Activated T-cell treated with anti-CD3 and anti-CD28 coated beads for 1 hour (primary cell): ENCODE measurements at places on chromosomes 1 and 21.

- no peak for DNase-seq
These were observed 11.0 kb downstream of the RO60 start for GRCh38 chr1:193070386-193070753.

DNA sequence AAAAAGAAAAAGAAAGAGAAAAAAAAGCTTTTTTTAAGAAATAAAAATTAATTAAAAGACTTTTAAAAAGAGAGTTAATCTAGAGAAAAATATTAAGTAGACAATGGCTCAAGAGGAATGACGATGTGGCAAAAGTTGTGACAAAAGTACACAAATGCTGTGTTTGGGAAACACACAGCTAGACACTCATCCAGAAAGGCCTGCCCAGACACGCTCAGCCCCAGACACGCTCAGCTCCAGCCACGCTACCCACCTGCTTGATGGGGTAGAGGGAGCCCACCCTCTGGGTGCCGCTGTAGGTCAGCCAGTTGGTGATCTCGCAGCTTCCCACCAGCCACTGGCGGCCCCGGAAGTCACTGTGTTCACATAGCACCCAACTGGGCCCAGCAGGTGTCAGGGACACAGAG lies 10.2 kb downstream of the CD52 start:
- no peak for DNase-seq

- DNase-seq, result no peak
These were observed 11.0 kb upstream of the UMODL1 start for GRCh38 chr21:42060166-42060565.

DNA sequence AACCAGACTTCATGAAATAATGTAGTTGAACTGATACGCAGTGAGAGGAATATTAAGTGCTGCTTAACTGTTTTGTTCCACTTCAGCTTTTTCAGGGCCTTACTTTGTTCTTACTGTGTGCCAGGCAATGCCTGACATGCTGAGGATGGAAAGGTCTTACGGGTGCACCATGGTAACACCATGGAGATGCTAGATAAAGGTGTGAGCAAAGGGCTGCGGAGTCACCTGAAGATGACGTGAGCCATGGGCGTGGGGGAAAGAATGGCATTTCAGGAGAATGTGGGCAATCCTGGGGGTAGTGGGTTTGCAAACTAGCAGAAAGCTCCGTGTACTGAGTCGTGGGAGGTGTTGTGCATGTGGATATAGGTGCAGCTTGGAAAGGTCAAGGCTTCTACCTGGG lies 27.3 kb downstream of the MAN1C1 start:
- no peak for DNase-seq

DNA sequence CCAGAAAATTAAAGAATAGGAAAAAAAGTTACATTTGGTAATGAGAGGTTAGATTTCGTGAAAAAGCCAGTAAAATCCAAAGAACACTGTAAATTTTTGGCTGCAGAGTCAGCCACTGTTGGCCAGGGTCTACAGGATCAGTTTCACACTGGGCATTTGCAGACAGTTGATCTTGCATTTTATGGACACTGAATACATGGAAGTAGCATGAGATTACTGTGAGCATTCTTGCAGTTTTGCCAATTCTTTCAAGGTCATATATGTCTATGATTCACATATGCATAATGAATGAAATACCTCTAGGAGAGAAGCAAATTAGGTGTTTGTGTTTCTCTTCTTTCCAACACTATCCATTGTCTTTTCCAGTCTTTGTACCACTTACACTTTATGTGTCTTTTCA lies 200.8 kb upstream of the DPYD start:
- DNase-seq, result no peak

- no peak for DNase-seq
These were observed 58.7 kb upstream of the APOBEC4 start for GRCh38 chr1:183711741-183712361.

DNA sequence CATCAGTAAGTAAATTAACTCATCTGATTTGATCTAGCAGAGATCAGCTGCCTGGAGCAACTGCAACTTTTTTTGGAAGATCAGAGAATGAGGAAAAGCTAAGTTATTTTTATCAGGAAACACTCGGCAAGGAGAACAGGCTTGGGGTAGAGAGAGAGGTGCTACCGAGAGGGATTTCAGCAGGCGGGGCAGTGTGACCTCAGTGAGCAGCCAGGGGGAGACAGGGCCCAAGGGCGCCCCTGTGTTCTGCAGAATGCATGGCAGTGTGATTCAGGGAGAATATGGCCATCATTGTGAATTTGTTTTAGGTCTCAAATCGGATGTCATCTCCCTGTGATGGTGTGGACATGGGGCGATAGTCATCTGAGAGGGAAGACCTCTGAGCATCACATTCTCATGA lies 484.1 kb upstream of the VAMP3 start:
- DNase-seq, result no peak

- DNase-seq, result no peak
These were observed 144.6 kb downstream of the MAGI3 start for GRCh38 chr1:113534875-113535274.

DNA sequence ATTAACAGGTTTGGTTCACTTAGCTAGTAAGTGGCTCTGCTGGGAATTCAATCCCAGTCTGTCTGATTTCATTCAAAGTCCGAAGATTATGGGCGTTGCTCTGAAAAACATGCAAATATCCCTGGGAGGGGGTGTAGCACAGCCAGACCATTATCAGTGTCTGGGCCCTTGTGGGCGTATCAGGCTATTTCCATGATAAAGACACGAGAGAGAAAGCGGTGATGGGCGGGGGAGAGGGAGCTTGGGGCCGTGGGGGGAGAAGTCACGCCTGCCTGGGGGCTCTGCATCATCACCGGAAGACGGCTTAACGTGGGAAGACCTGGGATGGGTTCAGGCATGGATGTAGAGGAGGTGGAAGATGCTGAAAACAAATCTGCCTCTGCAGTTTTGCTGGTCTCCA lies 25.8 kb downstream of the IL6R start:
- no peak for DNase-seq

DNA sequence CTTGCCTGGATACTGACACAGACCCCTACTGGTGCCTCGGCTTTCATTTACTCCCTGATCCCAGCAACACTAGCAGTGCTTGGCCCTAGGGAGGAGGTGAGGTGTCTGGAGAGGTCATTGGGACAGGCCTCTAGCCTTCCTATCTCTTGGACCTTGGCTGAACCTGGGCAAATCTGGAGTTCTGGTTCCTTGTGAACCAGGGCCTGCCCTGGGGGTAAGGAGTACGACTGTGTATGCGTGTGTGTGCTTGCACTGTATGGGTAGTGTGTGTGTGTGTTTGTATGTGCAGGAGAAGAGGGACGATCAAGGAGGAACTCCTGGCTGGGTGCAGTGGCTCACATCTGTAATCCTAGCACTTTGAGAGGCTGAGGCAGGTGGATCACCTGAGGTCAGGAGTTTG lies 252.7 kb upstream of the CSF3R start:
- DNase-seq, result no peak

GRCh38 chr21:17784180-17784598 lies 35.0 kb downstream of the C21orf91 start:
- DNase-seq, result no peak

DNA sequence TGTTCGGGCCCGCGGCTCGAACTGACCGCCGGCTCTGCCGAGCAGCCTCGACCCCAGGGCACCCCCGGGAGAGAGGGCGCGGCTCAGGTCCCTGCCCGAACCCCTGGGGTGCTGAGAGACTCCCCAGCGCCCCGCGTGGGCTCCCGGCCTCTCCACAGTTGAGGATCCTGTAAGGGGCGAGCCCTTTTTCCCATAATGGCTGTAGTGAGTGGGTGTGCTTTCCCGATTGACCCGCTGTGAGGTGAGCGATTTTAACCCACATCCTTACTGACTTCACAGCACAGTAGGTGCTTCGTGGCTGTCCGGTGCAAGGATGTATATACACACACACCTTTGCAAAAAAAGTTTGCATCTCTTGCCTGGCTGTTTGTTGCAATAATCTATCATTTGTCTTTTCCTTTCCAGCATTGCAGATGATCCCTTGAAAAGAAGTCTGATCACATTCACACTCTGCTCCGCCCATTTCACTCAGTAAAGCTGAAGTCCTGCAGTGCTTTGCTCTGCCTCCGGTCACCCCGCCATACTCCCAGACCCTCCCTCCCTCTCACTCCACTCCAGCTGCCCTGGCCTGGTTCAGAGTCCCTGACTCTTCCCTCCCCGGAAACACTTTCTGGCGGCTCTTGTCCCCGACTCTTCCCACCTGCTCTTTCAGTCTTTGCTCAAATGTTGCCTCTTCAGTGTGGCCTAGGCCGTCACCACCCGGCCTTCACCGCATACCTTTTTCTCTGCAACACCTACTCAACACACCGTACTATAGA lies 955 bp upstream of the UBE2G2 start:
- DNase-seq, result no peak

DNA sequence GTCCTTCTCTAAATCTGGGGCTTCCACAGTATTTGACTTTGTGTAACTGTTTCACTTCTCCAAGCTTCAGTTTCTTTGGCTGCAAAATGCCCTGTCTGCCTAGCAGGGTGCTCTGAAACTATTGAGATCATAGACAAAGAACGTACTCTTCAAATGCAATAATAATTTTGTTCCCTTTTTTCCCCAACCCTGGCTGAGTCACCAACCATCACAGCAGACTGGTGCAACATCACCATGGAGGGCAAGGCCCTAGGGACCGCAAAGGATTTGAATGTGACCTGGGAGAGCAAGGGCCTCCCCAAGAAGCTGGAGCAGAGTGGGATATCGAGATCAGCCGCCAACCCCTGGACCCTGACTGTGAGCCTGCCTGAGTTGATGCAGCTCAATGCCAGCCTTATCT lies 115.0 kb downstream of the FCRL5 start:
- DNase-seq, result no peak

GRCh38 chr1:110619412-110620249 lies 13.5 kb upstream of the KCNA2 start:
- DNase-seq, result peak; percentile 93

- DNase-seq, result no peak
These were observed 37.7 kb downstream of the CD34 start for GRCh38 chr1:207873055-207873890.
